ENCODE measurements at places on chromosomes 6 and 20.

- DNase-seq: no peak
Observed at GRCh38 chr6:13528232-13528631, 40.8 kb upstream of the GFOD1 start.

GRCh38 chr6:94443701-94444100 lies 1024.3 kb upstream of the EPHA7 start:
- peak; percentile 9 for DNase-seq

- DNase-seq: no peak
Observed at GRCh38 chr6:63640062-63640461, 4.5 kb downstream of the PHF3 start.

DNA sequence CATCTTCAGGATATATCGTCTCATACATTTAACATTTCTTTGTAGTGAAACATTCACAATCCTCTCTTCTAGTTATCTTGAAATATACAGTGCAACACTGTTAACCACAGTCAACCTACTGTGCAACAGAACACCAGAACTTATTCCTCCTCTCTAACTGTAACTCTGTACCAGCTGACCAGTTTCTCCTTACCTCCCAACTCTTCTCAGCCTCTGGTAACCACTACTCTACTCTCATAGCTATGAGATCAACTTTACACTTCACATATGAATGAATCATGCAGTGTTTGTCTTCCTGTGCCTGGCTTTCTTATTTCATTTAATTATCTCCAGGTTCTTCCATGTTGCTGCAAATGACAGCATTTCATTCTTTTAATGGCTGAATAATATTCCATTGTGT lies 337.6 kb downstream of the BTBD9 start:
- DNase-seq: no peak

- peak; percentile 87 for DNase-seq
Observed at GRCh38 chr6:151239603-151240035, at the start of gene AKAP12. AKAP12 (plus strand) TSS chr6:151239967; CDS start chr6:151240563, 596 bp downstream.

All from NCI-H146 (cell line).